Astrocyte of the spinal cord (primary cell): ENCODE measurements at places on chromosomes 5 and 9.

DNA sequence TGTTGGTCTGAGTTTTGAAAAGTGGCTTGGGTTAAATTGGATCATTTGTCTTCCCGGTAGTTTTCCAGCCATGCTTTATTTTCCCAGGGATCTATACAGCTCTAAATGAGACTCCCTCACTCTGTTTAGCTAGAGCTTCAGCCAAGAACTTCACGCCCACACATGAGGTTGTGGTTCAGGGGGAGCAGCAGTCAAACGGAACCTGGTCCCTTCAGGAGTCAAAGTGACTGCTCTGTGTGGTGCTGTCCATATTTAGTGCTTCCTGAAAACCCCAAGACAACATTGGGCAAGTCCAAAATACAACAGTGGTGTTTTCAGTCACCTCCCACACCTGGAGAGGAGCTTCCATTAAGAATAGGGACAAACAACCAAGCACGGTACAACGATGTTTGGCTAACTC is 90.5 kb downstream of the ANKH start:
- DNase-seq = no peak

- no peak for DNase-seq
Measured at GRCh38 chr5:116645627-116646026, 71.0 kb upstream of the SEMA6A start.

DNA sequence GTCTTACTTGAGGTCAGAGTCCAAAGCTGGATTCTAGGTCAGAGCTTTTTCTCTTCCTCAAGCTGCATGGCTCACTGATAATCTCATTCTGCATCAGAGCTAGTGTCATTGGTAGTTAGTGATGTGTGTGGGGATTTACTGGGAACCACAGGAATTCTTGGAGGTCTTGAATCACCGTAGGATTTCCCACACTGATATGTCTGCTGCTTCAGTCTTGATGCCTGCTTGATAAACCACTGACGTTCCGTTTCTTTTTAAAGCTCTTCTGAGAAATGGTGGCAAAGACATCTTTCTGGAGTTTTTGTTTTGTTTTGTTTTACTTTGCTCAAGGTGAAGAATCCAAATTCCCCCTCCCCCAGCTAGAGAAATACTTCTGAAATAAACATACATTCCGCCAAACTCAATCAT is 1.2 kb upstream of the GARIN3 start:
- DNase-seq = peak; percentile 11

GRCh38 chr5:125222597-125223240 is 476.3 kb upstream of the ZNF608 start:
- DNase-seq = no peak

DNA sequence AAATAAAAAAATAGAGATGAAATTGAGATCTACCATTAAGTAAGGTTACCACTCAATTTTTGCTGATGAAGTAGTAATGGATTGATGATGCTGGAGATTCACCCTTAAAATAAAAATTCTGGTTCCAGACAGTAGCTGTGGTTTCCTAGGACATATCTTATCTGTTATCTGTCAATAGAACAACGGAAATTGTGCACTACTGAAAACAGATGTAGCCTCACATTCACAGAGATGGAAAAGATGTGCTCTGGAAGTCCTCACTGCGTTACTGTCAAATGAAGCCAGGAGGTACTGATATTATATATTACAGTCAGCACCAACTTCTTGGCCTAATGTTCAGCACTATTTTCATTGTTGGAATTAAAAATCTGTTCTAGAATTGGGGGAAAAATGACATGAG is 154.0 kb downstream of the SLC24A2 start:
- DNase-seq = no peak

- DNase-seq = no peak
Measured at GRCh38 chr9:106467113-106467864, 395.7 kb upstream of the ZNF462 start.

DNA sequence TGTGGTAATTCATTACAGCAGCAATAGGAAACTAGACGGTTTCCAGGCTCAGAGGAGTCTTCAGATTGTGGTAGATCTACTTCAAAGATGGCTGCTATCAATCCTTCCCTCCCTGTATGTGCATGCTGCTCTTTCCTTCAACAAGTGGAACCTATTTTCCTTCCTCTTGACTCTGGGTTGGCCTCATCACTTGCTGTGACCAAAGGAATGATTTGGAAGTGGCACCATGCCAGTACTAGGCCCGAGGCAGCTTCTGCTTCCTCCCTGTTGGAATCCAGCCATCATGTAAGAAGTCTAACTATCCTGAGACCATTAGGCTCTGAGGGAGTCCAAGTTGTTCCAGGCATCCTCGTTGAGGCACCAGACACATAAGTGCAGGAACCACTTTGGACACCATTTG is 46.5 kb upstream of the MCTP1 start:
- no peak for DNase-seq

DNA sequence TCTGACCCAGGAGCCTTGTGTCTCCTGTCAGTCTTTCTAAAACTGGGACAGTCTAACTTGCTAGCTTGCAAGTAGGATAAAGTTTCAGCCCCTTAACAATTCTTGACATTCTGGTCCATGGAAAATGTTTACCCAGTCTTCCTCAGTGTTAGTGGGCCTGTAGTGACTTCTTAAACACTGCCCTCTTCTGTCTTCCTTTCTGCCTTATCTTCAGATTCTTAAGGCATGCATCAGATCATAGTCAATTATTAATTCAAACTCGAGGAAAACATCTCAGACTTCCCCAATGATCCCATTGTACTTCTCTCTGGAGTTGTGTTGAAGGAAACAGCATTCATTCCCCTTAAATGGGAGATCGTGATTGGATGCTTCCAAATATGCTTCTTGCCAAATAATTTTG is 1199.8 kb downstream of the DTWD2 start:
- DNase-seq = no peak

DNA sequence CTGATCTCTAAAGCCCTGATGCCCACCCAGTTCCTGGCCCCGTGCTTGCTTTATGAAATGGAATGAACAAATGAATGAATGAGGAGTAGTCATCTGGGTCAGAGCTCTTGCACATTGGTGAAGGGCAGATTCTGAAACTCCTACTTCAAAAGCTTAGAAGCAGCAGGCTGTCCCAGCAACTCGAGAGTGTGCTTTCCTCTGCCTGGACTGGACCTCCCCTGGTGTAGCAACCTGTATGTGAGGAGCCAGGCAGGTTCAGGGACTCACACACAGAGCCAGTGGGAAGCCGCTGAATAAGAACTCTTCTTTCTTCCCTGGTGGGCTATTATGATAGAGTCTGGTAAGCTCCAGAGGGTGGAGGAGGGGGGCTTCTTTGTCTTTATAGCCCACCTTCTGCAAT is 396.4 kb downstream of the CDK5RAP2 start:
- DNase-seq = no peak

DNA sequence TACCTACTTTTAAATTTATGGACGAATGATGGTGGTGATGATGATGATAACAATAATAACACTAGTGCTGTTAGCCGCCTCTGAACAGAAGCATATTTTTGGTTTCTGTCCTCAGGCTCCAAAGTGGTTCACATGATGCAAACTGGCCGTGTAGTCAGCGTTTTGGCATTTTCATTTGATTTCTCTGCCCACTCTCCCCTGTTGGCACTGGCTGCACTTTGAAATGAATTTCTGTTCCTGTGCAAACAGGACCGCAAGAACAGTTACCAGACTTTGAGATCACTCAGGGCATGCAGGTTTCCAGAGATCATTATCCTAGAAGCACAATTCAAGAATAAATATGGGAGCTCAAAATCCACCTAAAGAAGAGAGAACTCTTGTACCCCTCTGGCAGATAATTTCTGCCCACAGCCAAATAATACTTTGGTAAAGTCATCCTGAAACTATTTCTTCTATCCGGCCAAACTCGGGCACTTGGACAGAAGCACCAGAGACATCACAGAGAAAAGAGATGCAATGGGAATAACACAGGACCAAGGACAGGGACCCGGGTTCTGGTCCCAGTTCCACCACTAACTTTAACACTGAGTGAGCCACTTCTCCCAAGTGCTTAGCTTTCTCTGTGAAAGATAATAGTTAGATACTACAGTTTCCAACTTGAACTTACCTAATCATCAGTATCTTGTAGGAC is 201.7 kb upstream of the PTGER4 start:
- DNase-seq = peak; percentile 71

DNA sequence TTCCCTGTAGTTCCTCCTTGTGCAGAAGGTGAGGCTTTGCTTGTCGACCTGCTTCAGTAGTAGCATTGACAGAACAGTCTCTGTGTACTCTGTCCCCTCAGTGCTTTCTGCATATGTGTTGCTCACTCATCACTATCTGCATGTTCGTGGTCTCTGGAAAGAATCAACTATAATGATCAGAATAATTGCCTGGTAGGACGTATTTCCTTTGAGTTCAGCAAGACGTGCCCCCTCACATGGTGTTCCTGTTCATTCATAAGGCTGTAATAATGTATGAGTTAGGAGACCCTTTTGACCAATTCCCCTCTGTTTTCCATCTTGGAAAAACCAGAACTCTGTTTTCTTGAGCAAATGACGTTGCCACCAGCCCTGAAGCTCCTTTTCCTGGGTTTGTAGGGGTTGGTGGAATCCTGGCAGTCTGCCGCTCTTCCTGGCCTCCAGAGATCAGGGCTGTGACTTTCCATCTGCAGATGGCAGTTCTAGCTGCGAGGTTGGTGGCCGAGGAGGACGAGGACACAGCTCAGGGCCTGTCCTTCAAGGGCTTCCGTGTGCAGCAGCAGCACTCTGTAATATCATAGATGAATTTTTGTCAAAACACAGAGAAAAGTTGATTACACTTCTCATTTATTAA is 61.9 kb downstream of the EXOSC2 start:
- no peak for DNase-seq

- DNase-seq = peak; percentile 67
Measured at GRCh38 chr5:142697356-142698255, 11.7 kb upstream of the FGF1 start.

DNA sequence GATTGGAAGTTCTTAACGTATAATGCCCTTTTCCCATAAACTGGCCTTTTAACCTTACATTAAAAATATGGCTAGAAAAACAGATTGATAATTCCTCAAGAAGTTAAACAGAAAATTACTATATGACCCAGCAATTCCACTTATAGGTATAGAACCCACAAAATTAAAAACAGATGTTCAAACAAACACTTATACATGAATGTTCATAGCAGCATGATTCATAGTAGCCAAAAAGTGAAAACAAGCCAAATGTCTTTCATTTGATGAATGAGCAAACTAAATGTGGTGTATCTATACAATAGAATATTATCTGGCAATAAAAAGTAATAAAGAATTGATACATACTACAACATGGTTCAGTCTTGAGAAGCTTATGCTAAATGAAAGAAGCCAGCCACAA is 35.5 kb downstream of the POU5F2 start:
- peak; percentile 49 for DNase-seq

DNA sequence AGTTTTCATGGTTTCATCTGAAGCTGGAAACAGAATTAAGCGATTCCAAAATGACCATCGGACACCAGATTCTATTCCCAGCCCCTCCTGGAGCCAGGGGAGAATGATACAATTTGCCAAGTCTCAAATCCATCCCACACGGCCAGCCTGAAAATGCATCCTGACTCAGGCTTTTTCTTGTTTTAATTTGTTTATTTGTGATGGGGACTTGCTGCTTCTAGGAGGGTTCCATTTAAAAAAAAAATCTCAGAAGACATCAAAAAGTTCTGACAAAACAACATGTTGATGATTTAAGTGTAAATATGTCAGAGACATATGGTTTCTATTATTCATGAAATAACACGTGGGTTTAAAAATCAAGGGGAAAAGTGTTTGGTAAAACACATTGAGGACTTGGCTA is 173.2 kb downstream of the GAS1 start:
- no peak for DNase-seq

DNA sequence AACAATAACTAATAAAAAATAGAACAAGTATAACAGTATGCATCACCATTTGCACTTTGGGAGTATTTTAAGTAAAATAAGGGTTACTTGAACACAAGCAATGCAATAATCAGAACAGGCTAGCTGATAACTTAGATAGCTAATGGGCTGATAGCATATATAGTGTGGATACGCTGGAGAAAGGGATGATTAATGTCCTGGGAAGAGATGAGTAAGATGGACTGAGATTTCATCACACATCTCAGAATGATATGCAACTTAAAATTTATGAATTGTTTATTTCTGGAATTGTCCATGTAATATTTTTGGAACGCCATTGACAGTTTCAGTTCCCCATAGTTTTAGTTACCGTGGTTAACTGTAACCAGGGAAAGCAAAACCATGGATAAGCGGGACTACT is 173.6 kb downstream of the ISL1 start:
- no peak for DNase-seq

- DNase-seq = no peak
Measured at GRCh38 chr9:123109540-123110279, 76.2 kb downstream of the GPR21 start.

DNA sequence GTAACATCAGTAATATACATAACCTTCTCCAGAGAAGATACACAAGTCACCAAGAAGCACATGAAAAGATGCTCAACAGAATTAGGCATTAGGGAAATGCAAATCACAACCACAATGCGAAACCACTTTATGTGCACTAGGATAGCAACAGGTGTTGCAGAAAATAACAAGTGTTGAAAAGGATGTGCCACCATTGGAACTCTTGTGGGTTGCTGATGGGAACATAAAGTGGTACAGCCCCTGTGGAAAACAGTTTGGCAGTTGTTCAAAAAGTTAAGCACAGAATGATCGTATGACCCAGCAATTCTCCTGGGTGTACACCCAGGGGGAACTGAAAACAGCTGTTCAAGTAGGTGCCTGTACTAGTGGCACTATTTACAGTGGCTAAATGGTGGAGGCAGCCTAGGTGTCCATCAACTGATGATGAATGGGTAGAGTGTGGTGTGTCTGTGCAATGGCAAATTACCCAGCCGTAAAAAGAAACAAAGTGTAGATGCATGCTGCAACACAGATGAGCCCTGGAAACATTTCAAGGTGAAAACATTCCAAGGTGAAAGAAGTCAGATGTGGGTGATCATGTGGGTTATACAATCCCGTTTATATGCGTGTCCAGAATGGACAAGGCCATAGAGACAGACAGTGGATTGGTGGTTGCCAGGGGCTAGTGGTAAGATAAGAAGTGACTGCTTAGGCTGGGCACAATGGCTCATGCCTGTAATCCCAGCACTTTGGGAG is 27.2 kb downstream of the CCDC69 start:
- DNase-seq = no peak

GRCh38 chr9:29394855-29395254 is 1821.6 kb upstream of the C9orf72 start:
- DNase-seq = no peak

- peak; percentile 63 for DNase-seq
Measured at GRCh38 chr9:107222020-107222522, 61.0 kb upstream of the RAD23B start.

- no peak for DNase-seq
Measured at GRCh38 chr5:62547945-62548630, 30.5 kb upstream of the LRRC70 start.

- no peak for DNase-seq
Measured at GRCh38 chr9:1267581-1267980, 217.4 kb downstream of the DMRT2 start.

DNA sequence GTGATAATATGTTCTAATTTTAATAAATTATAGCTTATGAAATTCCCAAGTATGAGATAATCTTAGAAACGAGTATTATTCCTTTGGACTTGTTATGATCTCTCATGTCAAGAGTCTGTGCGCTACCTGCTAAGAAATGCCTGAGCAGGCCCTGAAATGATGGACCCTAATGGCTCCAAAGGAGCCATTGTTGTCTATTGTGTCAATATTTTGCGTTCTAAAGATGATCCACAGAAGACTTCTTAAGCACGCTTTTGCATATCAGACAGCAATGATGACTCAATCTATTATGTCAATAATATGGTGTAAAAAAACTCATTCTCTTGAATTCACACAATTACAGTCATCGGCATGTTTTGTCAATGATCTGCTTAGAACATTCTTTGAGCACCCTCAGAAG is 306.1 kb downstream of the KIAA0825 start:
- no peak for DNase-seq

- no peak for DNase-seq
Measured at GRCh38 chr5:108579236-108579635, 168.5 kb upstream of the FER start.
